ENCODE measurements at places on chromosomes 1 and 21.

GRCh38 chr1:185421485-185422107, 104.6 kb upstream of the IVNS1ABP start:
- no peak for DNase-seq

DNA sequence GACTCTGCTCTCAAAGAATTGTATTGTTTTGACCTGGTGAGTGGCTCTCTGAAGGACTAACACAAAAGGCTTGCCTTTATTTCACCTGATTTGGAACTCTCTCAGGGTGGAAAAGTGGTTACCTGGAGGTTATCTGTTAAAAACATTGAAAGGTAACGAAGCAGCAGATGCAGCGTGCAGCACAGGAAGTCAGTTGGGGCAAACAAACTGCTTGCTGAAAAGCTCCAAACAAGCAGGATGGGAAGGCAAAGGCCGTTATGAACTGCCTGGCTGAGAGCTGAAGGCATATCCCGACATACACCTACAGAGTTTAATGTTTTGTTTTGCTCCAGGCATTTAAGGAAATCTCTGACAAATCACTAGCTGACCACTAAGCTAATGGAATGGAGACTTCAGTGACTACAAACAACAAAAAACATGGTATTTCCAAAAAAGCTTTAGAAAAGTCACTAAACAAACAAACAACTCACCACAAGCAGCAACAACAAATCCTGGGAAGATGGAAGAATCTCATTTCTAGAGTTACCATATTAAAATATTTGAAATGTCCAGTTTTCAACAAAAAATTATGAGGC, 44.3 kb upstream of the BATF3 start:
- no peak for DNase-seq

GRCh38 chr1:206960676-206961386, 9.4 kb downstream of the FCAMR start:
- no peak for DNase-seq

DNA sequence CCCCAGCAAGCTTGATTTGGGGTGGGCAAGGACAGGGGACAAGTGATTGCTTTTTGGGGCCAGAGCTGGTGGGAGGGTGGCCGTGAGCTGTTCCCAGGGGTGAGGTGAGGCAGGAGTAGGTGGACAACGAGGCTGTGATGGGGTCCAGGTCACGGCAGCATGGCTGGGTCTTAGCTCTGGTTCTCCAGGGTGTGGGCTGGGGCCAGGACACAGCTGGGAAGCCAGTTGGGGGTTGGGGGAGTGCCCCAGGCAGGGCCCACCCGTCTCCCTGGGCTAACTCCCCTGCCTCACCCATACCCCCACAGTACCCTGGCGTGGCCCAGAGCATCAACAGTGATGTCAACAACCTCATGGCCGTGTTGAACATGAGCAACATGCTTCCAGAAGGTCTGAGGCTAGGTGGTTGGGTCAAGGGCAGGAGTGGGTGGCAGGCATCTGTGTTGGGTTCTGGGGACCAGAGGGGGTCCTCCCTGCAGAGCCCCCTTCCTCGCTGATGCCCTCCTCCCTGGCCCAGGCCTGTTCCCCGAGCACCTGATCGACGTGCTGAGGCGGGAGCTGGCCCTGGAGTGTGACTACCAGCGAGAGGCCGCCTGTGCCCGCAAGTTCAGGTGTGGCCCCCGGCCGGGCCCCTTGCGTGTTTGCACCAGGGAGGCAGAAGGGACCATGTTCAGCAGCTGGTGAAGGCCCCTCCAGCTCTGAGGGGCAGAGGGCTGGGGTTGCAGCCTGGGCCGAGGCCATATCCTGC, 43.3 kb downstream of the COQ8A start:
- DNase-seq = no peak

DNA sequence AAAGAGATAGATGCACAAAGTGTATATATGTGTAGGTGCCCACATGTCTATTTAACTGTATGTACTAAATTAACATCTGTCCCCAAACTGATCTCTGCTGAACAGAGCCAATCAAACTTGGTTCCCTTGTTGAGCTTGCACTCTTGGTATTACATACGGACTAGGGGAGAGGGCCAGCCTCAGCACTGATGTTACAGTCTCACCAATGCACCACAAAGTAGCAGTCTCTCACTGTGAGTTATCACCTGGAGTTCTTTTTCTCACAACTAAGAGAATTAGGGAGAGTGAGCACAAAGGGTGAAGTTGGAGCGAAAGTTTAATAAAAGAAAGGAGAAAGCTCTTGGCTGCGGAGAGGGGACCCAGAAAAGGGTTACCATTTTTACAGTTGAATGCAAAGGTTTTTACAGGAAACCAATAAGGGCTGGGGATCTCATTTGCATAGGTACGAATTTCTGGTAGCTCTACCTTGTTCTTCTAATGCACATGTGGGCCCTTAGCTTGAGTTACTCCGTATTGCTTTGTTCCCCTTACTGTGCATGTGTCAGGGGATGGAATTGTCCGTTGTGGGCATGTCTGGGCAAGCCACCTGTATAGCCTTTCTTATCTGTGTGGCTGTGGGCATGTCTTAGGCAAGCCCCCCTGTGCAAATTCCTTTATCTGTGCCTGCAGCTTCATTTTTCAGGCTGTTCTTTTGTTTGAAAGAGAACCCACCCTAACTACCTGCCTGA, 13.3 kb upstream of the CHI3L2 start:
- DNase-seq = peak; percentile 42

DNA sequence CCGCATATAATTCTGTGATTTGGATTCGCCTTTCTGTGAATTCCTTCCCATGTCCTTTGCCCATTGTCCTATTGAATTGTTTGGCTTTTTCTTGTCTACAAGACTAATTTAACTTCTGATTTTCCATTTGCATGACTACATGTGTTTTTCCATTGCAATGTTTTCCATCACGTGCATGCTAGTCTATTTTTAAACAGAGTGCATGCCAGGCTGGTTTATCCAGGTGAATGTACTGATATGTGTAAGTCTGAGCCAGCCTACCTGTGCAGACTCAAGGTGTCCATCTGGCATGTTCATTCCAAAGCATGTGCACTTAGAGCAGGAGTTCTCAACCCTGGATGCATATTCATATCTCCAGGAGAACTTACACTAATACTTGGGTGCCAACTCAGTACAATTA, 59.7 kb downstream of the INAVA start:
- DNase-seq = no peak

GRCh38 chr1:24276791-24277190, 42.4 kb upstream of the GRHL3 start:
- DNase-seq = no peak

- DNase-seq = no peak
These were observed 16.1 kb upstream of the IFFO2 start for GRCh38 chr1:18972531-18972930.

- DNase-seq = no peak
These were observed 1.2 kb downstream of the C2CD4D start for GRCh38 chr1:151838222-151839081.

- no peak for DNase-seq
These were observed 59.9 kb upstream of the CNTN2 start for GRCh38 chr1:204983136-204983535.

GRCh38 chr1:11395616-11396015, 83.3 kb upstream of the DISP3 start:
- no peak for DNase-seq

DNA sequence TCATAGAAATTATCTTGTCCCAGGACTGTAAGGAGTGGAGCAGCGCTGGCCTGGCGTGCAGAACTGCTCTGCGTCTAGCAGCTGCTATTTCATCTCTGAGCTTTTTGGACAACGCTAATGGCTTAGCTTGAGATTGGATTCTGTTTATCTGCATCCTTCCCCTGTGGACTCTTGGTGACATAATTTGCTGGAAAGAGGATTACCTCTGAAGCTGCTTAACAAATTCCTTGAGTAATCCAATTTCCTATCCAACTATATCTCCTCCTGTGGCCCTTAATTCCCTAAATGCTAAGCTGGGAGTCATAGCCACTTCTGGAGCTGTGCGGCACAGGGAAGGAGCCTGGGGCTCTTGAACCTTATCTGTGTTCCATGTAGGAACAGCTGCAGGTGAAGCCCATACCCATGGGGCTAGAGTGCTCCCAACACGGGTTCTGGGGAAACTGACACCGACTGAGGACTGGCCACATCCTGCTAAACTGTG, 43.2 kb downstream of the IL6R start:
- no peak for DNase-seq

Data from MV-4-11 (cell line).